Activated naive CD8-positive, alpha-beta T cell treated with anti-CD3 and anti-CD28 coated beads for 36 hours (primary cell): ENCODE measurements at places on chromosomes 5 and 9. TPM values are rescaled to one million over a fixed set of nuclear protein-coding genes. Genes with fewer than 3 reads are reported as not detected.

Gene BRIX1
- 118 TPM for total RNA-seq

Gene IL31RA
- not detected for total RNA-seq

Gene CRB2
- 0.10 TPM for total RNA-seq

Gene LCN15
- total RNA-seq: not detected

Gene HOMER1
- total RNA-seq: 12.8 TPM

Gene CER1
- not detected for total RNA-seq

Gene DEPDC1B
- 23.6 TPM for total RNA-seq

Gene NIPAL4
- total RNA-seq: 0.64 TPM

Gene NIM1K
- 2.1 TPM for total RNA-seq

Gene WNT8A
- not detected for total RNA-seq

Gene DAP
- 53.2 TPM for total RNA-seq

Gene GPR21
- not detected for total RNA-seq

Gene SPTLC1
- total RNA-seq: 49.1 TPM

Gene FAM120AOS
- total RNA-seq: 46.5 TPM

Gene SPINK6
- not detected for total RNA-seq

Gene PCDHGA3
- total RNA-seq: not detected

Gene PRSS3
- not detected for total RNA-seq

Gene TAF11L5
- not detected for total RNA-seq

Gene ERAP2
- total RNA-seq: 47.1 TPM

Gene PCDHGA8
- not detected for total RNA-seq

Gene KCNIP1
- total RNA-seq: not detected

Gene TEX10
- 37.0 TPM for total RNA-seq

Gene RASEF
- not detected for total RNA-seq

Gene FLT4
- total RNA-seq: 6.0 TPM

Gene ADAMTS2
- total RNA-seq: not detected

Gene TICAM2
- 1.1 TPM for total RNA-seq

Gene SKIC3
- total RNA-seq: 66.5 TPM

Gene GAPVD1
- 47.1 TPM for total RNA-seq

Gene PHYHD1
- 0.52 TPM for total RNA-seq

Gene SMIM3
- 10.4 TPM for total RNA-seq

Gene ACOT12
- not detected for total RNA-seq

Gene TAF11L12
- total RNA-seq: not detected

Gene SPINK14
- total RNA-seq: not detected

Gene FAM114A2
- 24.8 TPM for total RNA-seq

Gene TNC
- 0.90 TPM for total RNA-seq

Gene TUSC1
- total RNA-seq: 0.14 TPM

Gene ABLIM3
- total RNA-seq: not detected

Gene ZNG1F
- total RNA-seq: 13.2 TPM

Gene TYRP1
- total RNA-seq: not detected

Gene SLC34A3
- not detected for total RNA-seq

Gene CYLC2
- not detected for total RNA-seq
